ENCODE measurements at places on chromosomes 3 and 15.

- DNase-seq: no peak
Observed at GRCh38 chr3:42651248-42652091, 2.0 kb upstream of the ZBTB47 start.

DNA sequence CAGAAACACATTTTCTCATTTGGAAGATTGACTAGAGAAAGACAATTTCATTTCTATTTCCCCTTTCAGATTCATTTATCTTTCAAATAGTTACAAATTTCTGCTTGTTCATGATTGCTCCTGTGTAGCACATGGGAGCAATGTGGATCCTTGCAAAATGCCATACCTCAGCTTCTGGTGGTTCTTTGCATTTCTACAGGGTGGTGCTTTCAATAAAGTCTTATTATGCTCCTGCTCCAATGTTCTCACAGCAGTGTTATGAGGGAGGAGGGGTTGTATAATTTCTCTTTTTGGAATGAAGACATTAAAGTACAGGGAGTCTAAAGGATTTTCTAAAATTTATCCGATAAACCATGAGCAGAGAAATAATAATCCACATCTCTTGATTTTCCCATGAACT is 280.1 kb upstream of the ATP10A start:
- DNase-seq: no peak

GRCh38 chr15:49415638-49416037 is 7.4 kb upstream of the FGF7 start:
- no peak for DNase-seq

DNA sequence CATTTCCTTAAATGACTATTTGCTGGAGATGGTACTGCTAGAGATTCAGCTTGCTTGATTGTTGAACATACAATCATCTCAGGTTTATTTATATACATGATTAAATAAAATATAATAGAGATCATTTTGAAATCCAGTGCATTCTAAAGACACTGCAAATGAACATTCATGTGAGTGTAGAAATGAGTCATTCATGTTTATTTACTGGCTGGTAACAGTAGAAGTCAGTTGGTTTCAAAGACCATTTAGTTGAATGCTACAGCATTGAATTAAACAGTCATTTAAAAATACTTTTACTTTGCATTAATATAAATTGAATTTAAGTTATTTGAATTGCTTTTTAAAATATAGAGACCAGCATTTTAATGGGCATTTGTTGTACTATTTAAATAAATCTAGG is 551.9 kb upstream of the GOLIM4 start:
- DNase-seq: no peak

GRCh38 chr3:187889106-187889505 is 143.8 kb upstream of the BCL6 start:
- DNase-seq: no peak

GRCh38 chr3:128555098-128555825 is 62.3 kb upstream of the GATA2 start:
- no peak for DNase-seq

DNA sequence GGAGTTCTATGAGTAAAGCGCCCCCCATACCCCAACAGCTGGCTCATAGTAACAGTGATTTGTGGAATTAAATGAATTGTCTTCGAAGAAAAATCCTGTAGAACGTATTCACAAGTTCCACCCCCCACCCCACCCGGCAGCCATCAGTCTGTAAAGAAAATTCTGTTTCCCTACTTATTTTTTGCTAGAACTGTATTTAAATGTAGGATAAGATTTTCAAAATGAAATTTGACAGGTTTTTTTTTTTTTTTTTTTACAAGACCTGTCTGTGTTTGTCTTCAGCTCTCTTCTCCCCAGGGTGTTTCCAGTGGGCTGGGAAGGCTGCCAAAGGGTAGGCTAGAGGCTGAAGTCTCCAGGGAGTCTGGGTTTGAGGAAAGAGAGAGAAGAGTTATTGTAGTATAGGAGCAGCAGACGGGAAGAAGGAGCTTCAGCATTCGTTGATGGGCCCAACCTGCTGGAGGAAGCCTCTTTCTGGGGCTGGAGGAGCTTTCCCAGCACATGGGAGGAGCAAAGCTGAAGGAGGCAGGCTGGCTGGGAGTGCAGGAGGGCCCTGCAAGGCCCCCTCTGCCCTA is 130.6 kb upstream of the SEMA6D start:
- no peak for DNase-seq

GRCh38 chr3:172635588-172635987 is 75.3 kb downstream of the NCEH1 start:
- no peak for DNase-seq

DNA sequence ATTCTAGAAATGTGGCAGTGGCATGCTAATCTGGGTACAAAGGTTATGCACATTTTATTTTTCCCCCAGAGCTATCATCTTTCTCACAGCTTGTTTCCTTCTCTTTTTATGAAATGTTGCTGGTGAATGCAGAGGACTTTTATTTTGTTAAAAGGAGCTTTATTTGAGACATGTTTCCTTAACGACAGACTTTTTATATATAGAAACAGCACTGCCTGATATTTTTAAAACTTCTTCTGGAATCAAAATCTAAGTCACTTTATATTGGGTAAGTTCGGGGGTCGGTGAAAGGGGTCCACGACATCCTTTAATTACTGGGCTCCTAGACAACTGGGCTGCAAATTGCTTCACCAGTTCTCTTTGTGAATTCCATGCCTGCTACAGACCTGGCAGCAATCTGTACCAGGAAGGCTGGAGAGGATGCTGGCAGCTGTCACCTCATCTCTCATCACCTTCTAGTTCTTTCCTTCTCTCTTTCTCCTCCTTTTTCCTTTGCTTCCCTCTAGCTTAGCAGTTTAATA is 464.7 kb downstream of the PDCD6IP start:
- DNase-seq: no peak

GRCh38 chr15:44194323-44195150 is 534 bp downstream of the FRMD5 start:
- no peak for DNase-seq

GRCh38 chr15:98996169-98996568 is 11.4 kb downstream of the PGPEP1L start:
- no peak for DNase-seq

DNA sequence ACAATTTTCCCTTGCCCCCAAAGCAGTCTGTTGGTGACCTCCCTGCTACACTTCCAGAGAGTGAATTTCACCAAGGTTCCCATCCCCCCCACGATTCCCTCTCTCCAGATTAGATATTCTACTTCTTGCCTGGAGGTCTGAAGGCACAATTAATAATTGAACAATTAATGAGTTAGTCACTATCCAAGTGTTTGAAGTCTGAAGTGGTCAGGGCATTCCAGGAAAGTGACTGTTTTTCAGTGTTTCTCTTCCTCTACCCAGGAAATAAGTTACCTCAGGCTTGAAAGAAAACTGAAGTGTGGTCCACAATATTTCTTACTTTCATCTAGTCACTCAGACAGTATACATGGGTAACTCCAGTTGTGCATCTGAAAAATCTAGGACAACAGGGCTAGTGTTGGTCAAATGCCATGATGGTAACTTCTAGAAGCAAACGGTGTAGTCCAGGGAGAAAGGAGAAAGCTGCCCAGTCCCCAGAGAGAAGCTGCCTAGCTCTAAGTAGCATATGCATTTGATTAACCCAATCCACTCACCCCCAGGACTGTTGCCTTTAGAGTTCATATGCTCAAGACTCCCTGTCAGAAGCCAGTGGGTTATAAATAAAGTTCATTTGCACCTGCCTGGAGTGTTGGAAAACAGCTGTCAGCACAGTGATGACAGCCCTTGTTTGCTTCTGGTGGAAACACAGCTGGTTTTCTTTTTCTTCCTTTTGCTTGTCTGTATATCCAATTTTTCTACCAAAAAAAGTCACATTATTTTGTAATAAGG is 2.3 kb upstream of the TM4SF4 start:
- DNase-seq: no peak

GRCh38 chr15:60949039-60949977 is 279.8 kb downstream of the RORA start:
- DNase-seq: no peak

GRCh38 chr3:111566844-111567243 is 24.8 kb downstream of the CD96 start:
- DNase-seq: no peak

DNA sequence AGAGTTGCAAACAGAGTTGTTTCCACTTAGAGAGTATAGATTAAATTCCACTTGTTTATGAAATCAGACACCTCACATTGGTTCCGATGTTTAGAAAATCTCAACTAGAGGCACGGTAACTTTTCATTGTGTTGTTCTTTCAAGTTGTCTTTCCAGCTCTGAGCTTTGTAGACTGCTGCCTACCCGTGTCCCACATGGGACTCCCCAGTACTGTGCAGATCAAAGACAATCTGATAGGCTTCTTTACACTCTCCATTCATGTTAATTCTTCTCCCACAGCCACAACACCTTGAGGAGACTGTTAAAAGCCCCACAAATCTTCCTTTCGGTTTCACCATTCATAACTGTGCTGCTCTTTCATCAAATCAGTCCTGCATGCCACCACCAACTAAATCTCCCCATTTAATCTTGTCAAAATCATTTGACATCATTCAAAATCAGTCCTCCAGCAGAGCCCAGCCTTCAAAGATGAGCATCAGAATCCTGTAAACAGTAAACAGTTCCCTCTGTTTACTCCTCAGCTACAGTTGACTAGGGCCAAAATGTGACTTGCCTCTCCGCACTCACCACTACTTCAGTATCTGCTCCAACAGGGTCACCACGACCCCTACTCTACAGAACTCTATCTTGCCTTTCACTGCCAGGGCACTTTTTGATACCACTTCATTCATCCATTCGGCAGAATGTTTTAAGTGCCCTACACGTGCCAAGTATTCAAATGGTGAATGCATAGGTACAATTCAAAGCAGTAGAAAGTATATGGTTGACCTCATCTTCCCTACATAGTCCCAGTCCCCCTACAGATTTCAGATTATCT is 8.3 kb downstream of the ANXA2 start:
- DNase-seq: no peak

DNA sequence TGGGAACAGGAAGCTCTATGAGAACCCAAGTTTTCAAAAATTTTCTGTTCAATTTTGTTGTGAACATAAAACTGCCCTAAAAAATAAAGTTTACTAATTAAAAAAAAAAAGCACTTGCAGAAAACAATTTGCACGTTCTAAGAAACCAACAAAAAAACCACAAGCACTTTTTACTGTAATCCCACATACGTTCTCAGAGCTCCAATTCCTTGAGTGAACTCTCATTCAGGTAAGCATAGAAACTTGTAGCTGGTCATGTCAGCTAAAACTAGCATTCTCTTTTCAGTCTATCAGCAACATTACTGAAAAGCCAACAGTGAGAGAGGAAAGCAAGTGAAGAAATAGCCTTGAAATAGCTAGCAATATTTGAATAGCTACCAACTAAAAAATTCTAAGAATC is 11.5 kb upstream of the TMF1 start:
- DNase-seq: no peak

- DNase-seq: no peak
Observed at GRCh38 chr3:170367797-170368196, 10.3 kb downstream of the SKIL start.

DNA sequence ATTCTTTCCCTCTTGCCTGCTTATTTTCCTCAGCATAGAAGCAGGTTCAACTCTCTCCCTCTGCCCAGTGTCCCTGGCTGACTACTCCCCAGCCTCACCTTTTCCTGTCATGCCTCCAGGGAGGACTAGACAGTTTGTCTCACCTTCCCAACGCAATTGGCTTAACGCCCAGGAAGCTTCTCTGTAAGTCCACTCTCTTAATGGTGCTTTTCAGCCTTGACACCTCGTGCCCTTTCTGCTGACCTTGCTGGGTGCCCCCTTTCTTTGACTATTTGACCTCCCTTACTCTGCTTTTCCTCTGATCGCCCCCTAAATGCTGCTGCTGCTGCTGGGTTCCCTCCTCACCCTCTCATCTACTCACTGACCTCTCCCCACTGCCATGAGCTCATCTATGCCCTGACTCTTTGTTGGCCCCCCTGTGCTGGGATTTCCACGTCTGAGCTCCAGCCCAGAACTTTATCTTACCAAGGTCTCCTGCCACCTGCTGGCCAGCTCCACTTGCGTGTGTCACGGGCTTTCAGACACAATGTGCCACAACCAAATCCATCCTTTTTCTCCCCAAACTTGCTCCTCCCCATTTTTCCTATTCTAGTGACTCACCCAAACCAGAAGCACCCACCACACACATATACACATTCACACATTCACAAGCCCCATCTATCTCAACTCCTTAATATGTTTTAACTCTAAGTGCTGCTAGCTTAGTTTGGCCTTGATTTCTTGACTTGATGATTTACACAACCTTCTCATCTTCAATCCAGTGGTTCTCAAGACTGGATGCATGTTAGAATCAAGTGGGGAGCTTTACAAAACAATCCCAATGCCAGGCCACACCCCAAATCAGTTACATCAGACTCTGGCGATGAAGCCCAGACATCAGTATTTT is 16.6 kb downstream of the EPB42 start:
- DNase-seq: no peak

- DNase-seq: no peak
Observed at GRCh38 chr3:152497890-152498289, 229.2 kb downstream of the MBNL1 start.

DNA sequence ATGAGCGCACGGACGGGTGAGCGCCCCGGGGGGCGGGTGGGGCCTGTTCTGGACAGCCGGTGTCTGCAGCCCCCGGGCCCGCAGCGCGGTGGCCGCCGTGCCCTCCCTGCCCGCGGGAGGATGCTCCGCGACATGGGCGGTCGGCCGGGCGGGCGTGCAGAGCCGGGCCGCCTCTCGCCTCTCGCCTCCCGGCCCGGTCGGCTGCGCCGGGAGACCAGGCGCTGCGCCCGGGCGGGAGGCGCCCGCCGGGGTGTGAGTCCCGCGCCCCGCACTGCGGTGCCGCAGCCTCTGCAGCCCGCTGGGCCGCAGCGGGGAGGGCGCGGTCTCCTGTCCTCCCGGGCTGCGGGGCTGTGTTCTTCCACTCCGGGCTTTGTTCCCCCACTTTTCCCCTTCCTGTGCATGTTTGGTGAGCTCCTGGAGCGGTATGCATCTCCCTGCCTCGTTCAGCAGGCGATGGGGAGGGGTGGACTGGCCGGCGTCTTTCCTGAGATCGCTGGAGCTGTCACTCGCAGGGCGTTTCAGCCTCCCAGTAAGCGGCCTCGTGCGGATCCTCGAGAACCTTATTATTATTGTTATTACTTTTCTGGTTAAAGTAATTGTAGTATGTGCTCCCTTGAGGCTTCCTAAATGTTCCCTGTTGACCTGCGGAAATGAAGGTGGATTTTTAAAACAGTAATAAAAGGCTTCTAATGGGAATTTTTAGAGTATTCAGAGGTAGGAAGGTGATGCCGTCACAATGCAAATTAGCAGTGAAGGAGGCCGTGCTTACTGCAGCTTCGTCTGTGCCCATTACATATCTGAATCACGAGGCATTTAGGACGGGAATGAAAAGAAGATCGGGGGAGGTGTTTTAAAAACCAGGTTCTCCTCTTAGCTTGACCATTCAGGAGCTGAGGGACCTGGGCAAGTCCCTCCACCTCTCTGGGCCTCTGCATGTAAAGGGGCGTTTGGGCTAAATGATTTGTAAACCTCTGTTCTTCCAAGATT is 593 bp downstream of the TMOD2 start:
- no peak for DNase-seq

All from CMK (cell line).